ENCODE measurements at places on chromosomes 5 and 9. TPM values are rescaled to one million over a fixed set of nuclear protein-coding genes. Genes with fewer than 3 reads are reported as not detected.

GRCh38 chr9:27545471-27545870 is 15.9 kb upstream of the MOB3B start:
- no peak for DNase-seq
- peaks cover 9% of the 10 kb centered on the region for H3K36me3 ChIP-seq
- no peak overlapping the region for H3K27ac ChIP-seq
- H3K4me1 ChIP-seq, result no peaks in the 10 kb centered on the region
- no peaks in the 10 kb centered on the region for H3K27me3 ChIP-seq

- H3K27me3 ChIP-seq, result peaks cover 23% of the 10 kb centered on the region
- peak overlapping the region; percentile 85 for H3K4me3 ChIP-seq
- peaks cover 18% of the 10 kb centered on the region for H3K36me3 ChIP-seq
- H3K4me1 ChIP-seq, result peaks cover 32% of the 10 kb centered on the region
Measured at GRCh38 chr9:98944734-98945074, 997 bp downstream of the COL15A1 start.

GRCh38 chr5:173745557-173745956 is 129.1 kb upstream of the BOD1 start:
- no peaks in the 10 kb centered on the region for H3K27me3 ChIP-seq
- no peak overlapping the region for H3K27ac ChIP-seq
- no peak overlapping the region for H3K4me3 ChIP-seq
- DNase-seq, result no peak
- peaks cover 18% of the 10 kb centered on the region for H3K4me1 ChIP-seq

- peaks cover 19% of the 10 kb centered on the region for H3K4me1 ChIP-seq
- no peak for DNase-seq
- H3K36me3 ChIP-seq, result no peaks in the 10 kb centered on the region
- no peak overlapping the region for H3K4me3 ChIP-seq
- H3K27ac ChIP-seq, result no peak overlapping the region
Measured at GRCh38 chr9:129472651-129473102, 148.2 kb downstream of the C9orf50 start.

MYMK gene
- total RNA-seq, result 23.0 TPM

CCDC192 gene
- total RNA-seq, result 0.18 TPM
